ENCODE measurements at places on chromosomes 12 and 14.

DNA sequence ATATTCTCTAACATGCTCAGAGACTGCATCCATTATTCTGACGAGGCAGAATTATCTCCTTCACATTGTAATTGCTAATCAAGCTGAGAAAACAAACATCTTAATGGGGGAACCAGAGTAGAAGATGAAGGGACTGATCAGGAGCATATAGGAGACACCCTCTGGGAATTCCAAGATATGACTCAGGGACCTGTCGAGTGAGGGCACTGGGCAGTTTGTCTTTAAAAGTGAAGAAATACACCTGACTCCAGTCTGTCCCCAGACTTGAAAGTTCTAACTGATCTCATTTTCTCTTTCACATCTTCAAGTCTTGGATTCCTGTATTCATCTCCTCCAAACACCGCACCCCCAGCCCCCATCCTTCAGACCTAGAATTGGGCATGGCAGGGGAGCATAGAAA is 226.9 kb upstream of the PLXNC1 start:
- no peak overlapping the region for H3K27ac ChIP-seq
- H3K4me3 ChIP-seq, result no peak overlapping the region
- no peaks in the 10 kb centered on the region for H3K4me1 ChIP-seq
- no peak for DNase-seq
- no peaks in the 10 kb centered on the region for H3K27me3 ChIP-seq

DNA sequence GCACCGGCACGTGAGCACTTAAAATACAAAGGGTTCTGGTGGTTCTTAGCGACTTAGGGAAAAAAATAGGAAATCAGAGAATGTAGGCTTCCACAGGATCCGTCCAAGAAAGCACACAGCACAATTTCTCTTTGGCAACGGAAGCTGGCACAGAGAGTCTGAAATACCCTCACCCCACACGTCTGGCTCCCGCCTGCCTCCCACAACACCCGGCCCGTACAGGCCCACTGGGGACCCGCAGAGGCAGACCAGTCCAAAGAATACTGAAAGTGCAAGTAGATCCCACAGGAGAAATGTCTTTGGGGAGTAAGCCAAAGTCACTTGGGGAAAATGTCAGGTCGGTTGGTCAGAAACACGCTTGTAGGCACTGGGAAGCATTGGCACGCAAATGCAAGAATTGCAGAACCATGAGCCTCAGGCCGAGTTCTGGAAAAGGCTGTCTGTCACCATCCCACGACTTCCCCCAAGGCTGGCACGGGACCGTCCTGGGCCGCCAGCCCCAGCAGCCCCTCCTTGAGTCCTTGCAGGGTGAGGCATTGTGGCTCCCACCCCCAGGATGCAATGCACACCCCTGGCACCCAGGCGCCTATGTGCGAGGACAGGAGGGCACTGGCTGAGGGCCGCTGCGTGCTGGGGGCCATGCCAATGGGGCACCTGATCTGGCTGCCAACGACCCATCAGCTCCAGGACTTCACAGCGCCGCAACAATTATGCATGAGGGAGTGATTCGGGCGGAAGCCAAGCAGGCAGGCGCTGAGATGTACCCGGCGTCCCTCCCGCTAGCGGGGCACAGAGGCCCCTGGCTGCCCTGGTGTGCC is 29.7 kb downstream of the CHGA start:
- H3K27ac ChIP-seq, result peak overlapping the region; percentile 25
- no peak overlapping the region for H3K4me3 ChIP-seq
- H3K36me3 ChIP-seq, result peaks cover 65% of the 10 kb centered on the region
- H3K4me1 ChIP-seq, result peaks cover 43% of the 10 kb centered on the region
- DNase-seq, result no peak
- no peaks in the 10 kb centered on the region for H3K27me3 ChIP-seq

DNA sequence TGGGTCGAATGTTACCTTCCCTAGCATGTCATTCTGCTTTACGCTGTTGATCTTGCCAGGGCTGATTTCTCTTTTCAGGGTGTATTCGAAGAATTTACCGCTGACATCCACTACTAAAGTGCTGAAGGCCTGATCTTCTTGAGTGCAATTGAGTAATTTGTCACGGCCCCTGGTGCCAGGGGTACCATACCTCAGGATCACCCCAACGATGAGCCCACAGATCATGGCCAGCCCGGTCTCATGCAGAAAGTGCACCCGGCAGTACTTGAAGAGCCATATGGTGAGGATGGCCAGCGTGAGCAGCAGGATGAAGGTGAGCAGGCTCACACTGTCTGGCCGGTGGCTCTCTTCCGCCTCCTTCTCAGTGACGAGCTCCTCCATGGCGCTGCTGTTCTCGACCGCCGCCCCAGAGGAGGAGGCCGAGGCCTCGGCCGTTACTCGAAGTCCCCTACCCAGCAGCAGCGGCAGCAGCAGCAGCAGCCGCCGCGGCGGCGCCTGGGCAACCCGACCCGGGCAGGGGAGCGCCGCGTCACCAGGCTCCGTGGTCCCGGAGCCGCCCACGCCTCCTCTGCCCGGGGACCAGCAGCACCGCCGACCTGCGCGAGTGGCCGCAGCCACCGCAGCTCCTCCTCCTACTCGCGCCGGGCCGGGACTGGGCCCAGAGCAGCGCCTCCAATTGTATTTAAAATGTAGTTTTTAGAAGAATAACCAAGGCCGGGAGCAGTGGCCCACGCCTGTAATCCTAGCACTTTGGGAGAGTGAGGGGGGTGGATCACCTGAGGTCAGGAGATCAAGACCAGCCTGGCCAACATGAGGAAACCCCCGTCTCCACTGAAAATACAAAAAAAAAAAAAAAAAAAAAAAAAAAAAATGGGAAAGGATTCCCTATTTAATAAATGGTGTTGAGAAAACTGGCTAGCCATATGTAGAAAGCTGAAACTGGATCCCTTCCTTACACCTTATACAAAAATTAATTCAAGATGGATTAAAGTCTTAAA is 58.5 kb upstream of the TMPO start:
- no peaks in the 10 kb centered on the region for H3K36me3 ChIP-seq
- H3K27me3 ChIP-seq, result no peaks in the 10 kb centered on the region
- peak overlapping the region; percentile 26 for H3K4me3 ChIP-seq
- peak; percentile 22 for DNase-seq
- peak overlapping the region; percentile 36 for H3K27ac ChIP-seq
- H3K4me1 ChIP-seq, result peaks cover 3% of the 10 kb centered on the region

DNA sequence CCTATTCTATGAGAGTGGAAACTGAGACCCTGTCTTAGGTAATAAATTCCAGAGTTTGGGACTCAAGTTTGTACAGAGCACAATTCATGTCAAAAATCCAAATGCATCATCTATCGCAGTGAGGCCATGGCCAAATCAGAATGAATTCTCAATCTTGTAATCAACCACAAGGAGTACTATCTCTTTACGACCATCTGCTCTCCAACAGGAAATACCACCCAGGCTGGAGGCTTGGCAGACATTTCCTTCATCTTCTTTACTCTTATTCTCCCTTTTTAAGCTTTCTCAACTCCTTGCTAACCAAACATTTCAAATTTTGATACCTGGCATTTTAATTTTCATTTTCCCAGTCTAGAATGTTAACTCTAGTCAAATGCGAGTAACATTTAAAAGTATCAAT is 32.7 kb upstream of the RNU6-7 start:
- no peak for DNase-seq
- H3K4me3 ChIP-seq, result no peak overlapping the region
- H3K4me1 ChIP-seq, result no peaks in the 10 kb centered on the region
- no peak overlapping the region for H3K27ac ChIP-seq
- H3K36me3 ChIP-seq, result no peaks in the 10 kb centered on the region

Measured in spinal cord (tissue), 10 donors.